ENCODE measurements at places on chromosomes 7 and 10.

- no peak for DNase-seq
Observed at GRCh38 chr10:13758756-13759155, 172.0 kb downstream of the PRPF18 start.

- DNase-seq: no peak
Observed at GRCh38 chr10:36383349-36383748, 741.3 kb upstream of the FZD8 start.

GRCh38 chr7:147535701-147536111 lies 1054.9 kb upstream of the C7orf33 start:
- no peak for DNase-seq

DNA sequence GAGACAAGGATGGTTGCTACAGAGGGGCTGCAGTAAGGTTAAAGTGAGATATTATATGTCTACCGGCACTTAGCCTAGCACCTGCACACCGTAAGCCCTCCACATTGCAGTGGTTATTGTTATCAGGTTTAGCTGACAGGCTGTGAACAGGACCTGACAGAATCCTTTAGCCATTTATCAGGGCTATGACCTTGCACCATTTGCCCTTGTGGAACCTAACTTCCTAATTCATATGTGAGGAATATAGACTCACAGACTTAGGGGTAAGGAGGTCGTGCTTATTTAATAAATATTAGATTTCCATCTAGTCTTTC lies 10.1 kb downstream of the NCOA4 start:
- DNase-seq: no peak

GRCh38 chr7:116873619-116874018 lies 11.2 kb downstream of the CAPZA2 start:
- no peak for DNase-seq

Data from T-cell (primary cell).